ENCODE measurements at places on chromosomes 4 and X.

- no peak for DNase-seq
These were observed 280.0 kb upstream of the EMCN start for GRCh38 chr4:100797791-100798190.

DNA sequence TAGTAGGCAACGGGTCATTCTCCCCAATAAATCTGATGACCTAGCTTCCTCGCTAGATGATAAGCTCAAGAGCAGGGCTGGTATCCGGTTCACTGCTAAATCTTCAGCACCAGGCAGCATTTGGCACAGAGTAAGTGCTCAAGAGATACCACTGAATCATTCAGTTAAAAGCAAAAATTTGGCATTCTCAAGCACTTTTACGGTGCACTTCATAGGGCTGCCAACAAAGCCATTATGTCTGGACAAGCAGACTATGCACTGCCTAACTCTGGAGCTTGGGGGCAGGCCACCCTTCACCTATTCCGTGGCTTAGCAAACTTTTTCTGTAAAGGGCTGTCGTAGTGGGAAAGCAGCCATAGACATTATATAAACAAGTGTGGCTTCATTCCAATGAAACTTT is 23.8 kb upstream of the CXorf38 start:
- DNase-seq, result no peak

- no peak for DNase-seq
These were observed 313.9 kb downstream of the MID1IP1 start for GRCh38 chrX:39115166-39115565.

DNA sequence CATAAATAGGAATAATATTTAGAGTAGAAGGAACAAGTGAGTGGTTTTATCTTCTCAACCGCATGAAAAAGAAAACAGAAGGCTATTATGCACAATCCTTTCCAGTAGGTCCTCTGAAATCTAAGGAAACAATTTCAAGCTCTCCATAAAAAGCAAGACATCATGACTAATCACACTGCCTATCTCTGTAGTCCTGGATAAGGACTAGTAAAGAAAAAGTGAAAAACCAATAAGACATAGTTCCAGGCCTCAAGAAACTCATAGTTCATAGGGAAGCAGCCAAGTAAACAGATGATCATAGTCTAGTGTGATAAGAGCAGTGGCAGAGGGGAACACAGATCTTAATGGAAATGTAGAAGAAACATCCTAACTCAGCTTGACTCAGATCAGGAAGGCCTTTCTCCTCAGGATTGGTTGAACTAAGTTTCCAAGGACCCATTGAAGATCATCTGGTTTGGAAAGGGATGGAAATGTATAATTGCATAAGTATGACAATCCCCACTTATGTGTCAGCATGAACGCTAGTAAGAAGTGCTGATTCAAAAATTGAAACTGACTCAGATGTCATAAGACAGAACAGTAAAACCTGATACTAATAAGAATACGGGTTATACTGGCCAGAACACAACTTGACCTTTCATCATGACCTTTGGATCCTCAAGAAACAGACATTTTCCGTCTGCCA is 155.3 kb downstream of the GRIA3 start:
- no peak for DNase-seq

DNA sequence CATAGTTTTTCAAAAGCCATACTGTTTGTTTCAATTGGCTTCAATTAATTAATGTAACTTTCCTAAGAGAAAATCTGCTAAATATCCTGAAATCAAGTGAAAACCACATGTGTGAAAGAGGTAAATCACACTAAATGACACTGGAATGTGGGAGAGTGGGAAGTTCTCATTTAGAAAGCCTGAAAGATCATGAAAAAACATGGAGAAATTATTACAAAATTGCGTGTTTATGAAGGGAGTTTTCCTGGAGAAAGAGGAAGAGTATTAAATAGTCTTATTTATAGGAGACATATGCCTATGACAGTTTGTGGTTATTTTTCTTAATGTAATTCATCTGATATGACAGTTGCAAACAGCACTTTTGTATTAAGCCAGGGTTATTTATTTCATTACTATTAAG is 183.7 kb downstream of the DKK2 start:
- DNase-seq, result no peak
